ENCODE measurements at places on chromosomes 5 and 9.
A peak's percentile ranks its signal among the peaks of the same experiment; 100 is the strongest.

DNA sequence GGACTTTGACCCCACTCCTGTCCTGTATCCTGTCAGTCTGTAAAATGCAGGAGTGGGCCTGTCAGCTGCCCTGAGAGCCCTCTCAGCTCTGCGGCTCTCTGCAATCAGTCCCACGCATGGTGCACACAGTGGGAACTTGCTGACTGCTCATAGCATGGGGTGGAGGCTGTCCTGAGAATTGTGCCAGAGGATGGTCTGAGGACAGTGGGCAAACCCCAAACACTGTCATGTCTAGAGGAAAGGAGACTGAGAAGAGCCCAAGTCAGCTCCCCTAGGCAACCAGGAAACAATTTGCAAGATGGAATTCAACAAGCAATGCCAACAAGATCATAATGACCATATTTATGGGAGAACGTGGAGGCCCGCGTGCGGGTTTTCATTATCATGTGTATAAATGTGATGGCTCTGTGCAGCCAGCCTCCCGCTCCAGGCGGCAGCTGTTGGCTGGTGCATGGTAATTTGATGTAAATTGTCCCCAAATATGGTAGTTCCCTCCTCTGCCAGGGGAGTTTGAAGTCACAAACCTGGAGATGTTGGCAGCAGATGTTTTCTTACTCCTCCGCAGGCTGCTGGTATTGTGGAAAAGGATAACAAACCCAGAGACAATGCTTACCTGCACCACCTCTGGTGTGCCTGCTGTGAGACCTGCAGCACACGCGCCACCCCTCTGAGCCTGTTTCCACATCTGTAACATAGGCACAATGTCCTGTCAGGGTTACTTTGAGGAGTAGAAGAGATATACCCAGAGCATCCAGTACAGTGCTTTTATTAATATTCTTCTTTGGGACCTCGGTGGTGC, 39.8 kb upstream of the ALDH1B1 start:
- no peak for DNase-seq

GRCh38 chr9:128250839-128251731, 24.7 kb downstream of the GOLGA2 start:
- no peak for DNase-seq

DNA sequence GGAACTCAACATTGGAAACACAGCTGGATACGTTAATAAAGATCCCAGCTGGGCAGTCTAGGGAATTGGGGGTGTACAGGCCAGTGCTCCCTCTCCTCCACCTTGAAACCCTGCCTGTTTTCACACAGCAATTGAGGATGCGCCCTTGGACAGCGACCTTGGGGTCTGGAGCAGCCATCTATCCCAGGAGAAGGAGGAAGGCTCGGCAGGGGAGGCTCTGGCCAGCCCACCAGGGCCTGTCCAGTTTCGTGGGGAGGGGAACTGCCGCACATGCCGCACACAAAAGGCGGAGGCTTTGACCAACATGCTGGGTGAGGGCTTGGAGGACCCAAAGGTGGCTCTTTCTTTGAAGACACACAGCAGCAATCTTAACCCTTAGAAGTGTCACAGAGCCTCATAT, 1.4 kb downstream of the COL23A1 start:
- DNase-seq: no peak

GRCh38 chr5:170478306-170478705, 25.5 kb upstream of the KCNIP1 start:
- no peak for DNase-seq

DNA sequence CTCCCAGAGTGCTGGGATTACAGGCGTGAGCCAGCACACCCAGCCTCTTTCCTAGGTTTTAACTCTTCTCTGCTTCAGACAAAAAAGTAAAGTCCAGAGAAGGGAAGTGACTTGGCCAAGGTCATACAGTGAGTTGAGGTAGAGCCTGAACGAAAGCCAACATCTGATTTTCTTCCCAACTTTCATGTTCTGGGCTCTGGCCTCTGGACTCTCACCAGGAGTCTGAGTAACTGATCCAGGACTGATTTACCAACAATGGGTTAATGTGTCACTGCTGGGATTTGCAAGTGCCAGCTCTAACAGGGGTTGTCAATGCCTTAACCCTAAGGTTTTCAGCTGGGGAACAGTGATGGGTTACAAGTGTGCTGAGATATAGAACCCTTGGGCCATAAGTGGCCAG, 32.2 kb upstream of the LARP1 start:
- no peak for DNase-seq

DNA sequence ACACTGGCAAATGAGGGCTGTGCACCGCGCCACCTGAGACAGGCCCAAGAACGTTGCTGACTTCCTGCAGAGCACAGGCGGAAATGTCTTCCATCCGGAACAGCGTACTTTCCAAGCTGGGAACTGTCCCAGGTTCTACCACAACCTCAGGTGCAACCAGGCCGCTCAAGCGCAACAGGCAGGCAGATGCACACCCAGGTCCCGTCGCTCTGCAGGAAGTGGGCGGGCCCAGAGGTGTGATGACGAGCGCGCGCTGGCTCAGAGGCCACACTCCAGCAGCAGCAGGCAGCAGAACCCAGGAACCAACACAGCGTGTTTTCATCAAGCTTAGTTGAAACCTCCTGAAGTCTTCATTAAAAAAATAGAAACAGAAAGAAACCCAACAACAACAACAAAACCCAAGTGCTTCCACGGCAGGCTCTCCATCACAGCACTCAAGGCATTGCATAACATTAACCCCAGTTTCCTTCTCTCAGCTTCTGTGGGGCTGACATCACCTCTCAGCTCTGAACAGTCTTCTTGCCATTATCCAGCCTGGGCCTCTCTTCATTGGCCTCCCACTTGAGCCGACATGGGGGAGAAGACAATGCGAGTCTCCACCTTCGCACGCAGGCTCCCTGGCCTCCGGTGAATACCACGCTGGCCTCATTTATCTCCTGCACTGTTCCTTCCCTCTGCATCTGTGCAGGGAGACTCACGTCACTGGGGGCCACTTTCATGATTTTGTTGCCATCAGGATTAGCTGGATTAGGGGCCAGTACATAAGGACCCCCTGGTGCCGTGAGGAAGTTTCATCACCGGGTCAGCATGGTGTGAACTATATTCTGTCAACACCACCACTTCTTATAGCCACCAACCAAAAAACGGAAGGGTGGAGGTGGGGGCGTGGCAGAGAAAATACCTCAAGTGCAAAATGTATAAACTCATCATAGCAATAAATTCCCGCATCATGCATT, 22.1 kb downstream of the PTCH1 start:
- DNase-seq: no peak

DNA sequence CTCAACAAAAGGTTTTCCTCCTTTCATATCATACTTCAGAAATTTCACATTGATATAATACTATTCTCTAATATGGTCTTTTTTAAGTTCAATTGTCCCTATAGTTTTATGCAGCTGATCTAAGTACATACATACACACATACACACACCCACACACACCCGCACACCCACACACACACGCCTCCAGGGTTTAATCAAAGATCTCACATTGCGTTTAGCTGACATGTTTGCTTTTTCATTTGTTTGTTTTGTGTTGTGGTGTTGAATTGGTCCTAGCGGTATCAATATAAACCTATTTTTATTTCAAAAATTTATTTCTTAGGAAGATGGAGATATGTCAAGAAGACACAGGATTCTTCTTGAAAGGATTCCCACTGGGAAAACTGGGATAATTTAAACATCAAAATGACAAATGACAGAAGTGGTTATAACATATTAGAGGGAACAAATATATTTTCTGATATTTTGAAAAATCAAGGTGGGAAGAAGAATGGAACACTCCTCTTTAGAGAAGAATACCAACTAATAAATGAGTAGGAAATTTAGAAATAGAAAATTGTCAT, 434.9 kb upstream of the SLC30A5 start:
- no peak for DNase-seq

GRCh38 chr5:162607879-162608278, 540.3 kb downstream of the GABRG2 start:
- no peak for DNase-seq

GRCh38 chr5:177311392-177311722, 341 bp downstream of the MXD3 start:
- no peak for DNase-seq

DNA sequence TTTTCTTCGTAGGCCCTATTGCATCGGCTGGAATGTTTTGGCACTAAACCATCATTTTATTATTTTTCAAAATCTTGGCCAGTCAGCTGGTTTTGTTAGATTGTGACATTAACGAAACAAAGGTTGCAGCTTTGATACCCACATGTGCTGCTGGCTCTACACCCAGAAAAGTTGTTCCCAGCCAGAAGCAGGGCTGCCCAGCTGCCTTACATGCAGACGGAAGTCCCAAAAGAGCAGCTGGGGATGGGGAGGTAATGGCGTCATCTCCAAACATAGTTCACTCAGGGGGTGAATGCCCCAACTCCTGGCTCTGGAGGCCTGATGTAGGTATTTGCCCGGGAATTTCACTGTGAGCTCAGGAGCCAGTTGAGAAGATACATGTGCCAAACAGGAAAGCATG, 23.3 kb downstream of the TMEM171 start:
- no peak for DNase-seq

GRCh38 chr5:71782393-71782770, 63.3 kb downstream of the CARTPT start:
- no peak for DNase-seq

- DNase-seq: no peak
Measured at GRCh38 chr5:120432861-120433260, 31.2 kb upstream of the PRR16 start.

DNA sequence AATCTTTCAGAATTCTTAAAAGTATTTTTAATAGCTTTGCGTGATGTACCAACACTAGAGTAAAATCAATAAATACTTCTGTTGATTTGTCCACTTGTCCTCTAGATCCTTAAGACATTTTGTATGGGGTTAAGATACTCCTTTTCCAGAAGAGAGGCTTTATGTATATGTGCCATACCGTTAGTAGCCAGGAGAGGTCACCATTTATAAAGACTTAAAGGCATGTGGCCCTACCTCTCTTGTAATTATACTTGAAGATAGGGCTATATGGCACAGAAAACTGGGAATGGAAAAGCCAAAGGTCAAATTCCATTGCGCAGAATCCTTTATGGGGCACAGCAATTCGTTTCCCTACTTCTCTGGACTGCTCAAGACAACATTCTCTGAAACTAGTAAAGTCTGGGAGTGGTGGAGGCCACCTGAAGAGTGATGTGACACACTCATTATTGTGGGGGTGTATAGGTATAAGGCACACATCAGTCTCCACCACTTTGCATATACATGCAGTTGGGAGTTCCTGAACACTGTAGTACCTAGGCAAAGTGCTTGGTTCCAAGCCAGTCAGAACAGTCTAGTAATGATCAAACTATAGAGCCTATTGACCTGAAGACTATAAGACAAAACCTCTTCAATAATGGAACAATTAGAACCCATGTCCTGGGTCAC, 140.1 kb upstream of the FBXL17 start:
- DNase-seq: peak; percentile 40

DNA sequence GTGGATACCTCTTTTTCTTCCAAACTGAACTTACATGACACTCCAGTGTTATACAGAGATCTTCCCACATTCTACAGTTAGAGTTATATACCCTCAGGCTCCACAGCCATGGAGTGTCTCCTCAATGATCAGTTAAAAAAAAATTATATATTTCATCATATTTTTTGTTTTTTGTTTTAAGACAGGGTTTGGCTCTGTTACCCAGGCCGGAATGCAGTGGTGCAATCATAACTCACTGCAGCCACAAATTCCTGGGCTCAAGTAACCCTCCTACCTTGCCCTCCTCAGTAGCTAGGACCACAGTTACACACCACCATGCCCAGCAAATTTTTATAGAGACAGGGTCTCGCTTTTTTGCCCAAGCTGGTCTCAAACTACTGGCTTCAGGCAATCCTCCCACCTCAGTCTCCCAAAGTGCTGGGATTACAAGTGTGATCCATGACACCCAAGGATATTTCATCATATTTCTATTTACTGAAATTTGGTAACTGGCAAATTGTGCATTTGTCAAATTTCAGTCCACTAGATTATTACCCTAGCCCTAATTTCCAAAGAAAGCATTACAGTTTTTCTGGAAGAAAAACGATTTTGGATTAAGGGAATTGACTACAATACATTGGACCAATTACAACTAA, 18.1 kb upstream of the SCAI start:
- DNase-seq: no peak

GRCh38 chr9:8261737-8262136, 462.2 kb upstream of the DMAC1 start:
- DNase-seq: no peak

- DNase-seq: no peak
Measured at GRCh38 chr9:92047500-92047899, 67.7 kb downstream of the SPTLC1 start.

GRCh38 chr5:62260513-62260912, 45.5 kb upstream of the KIF2A start:
- no peak for DNase-seq

GRCh38 chr5:89595056-89595455, 712.1 kb upstream of the MEF2C start:
- DNase-seq: no peak

DNA sequence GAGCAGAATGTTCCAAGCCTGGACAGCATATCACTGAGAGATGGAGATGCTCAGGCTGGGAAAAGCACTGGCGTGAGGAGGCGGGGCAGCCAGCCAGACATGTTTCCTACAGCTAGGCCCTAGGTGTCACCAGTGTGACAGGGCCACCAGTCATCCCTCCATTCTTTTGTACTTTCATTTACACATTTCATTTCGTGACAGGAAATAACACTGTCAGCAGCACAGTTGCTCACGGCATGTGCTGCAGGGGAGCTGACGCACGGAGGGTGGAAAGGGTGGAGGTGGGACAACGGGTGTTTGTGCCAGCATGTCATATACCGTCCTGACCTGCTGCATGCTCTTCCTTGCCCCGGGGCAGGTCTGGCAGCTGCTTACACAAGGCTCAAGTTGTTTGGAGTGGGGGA, 14.8 kb upstream of the CEMIP2 start:
- no peak for DNase-seq

- DNase-seq: no peak
Measured at GRCh38 chr9:103900466-103900865, 193.6 kb upstream of the SMC2 start.

- DNase-seq: no peak
Measured at GRCh38 chr5:159762921-159763320, 153.4 kb upstream of the ADRA1B start.

DNA sequence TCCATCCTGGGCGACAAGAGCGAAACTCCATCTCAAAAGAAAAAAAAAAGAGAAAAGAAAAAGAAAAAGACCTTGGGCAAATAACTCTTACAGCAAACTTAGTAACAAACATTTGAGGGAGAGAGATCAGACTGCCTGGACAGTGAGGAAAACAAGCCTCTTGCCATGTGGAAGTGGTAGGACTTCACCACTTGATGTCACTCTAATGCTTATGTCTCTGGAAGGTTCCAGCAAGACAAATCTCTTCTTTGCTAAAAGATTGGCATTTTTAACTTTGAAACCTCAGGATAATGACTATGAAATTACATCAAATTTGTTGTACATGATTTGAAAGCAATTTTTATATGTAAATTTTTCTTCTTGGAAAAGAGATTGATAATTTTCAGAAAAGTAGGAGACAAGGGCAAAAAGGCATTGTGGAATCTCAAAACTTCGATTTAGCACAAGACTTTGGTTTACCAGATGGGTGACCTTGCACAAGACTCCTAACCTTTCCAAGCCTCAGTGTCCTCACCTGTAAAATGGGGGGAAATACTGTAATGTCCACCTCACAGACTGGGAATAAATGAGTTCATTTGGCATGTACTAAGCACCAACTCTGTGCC, 5.4 kb downstream of the ACTL7B start:
- no peak for DNase-seq
